CD4-positive, alpha-beta T cell treated with Interleukin-21 for 1 hour (primary cell): ENCODE measurements at places on chromosomes 4 and X.

DNA sequence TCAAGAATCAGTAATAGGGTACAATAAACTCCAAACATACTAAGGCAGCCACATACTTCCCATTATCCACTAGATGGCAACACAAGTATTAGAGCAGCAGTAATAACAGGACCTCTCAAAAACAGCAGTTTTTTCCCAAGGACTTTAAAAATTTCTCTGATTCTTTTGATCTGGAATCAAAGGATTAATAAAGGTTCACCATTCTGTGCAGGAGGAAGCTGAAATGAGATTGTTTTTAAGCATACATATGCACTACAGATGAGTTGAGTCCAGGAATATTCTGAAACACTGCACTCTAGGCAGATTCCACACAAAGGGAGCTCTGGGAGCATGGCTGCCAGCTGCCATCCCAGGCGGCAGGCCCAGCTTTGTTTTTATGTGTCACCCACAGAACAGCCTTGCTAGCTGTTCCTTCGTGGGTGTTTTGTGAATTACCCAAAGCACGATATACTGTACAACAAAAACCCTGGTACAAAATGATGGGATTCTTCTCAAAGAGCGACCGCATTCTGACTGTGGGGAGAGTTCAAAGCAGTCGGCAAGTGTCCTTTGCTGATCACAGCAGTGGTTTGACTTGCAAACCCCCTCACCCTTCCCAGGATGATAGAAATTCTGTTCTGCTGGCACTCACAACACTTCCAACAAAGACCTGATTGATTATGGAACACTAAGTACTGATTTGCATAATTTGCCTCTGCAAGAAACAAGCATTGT lies 61.0 kb downstream of the STX18 start:
- DNase-seq, result no peak

DNA sequence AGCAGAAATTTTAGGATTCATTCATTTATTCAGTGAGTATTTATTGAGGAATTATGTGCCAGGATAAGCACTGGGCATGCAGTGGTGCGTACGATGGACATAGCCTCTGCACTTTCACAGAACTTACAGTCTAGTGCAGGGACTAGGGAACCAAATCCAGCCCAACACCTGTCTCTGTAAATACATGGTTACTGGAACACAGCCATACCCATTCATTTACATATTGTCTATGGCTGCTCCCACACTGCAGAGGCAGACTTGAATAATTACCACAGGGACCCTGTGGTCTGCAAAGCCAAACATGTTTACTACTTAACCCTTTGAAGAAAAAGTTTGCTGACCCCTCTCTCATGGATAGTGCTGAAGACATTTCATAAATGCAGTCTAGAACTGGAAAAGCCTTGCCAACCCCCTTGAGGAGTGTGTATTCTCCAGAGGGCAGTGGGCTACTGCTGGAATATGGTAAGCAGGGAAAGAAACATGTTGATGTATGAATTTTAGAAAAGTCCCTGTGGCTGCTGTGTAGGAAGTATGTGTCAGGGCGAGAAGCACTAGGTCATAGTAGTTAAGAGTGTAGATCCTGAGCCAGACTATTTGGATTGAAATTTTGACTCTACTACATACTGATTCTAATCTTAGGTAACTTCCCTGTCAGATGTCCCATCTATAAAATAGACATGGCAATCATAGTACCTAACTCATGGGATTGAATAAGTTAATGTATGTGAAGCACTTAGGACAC lies 75.5 kb downstream of the GALNT7 start:
- no peak for DNase-seq

DNA sequence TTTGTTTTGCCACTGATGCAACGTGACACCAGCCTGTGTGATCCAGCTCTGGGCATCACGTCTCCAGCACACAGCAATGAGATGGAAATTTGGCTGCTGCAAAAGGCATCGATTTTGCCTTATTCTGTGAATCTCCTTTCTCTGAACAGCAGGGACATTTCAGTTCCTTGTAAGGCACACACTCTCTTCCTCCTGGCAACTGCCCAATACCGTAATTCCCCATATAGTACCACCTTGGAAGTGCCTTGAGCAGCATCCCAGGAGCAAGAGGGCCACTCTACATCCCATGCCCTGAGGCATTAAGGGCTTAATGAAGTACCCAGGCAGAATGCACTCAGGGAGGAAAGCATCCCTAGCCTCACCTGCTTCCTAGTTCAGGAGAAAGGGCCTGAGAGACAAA lies 10.5 kb upstream of the MAMLD1 start:
- no peak for DNase-seq

DNA sequence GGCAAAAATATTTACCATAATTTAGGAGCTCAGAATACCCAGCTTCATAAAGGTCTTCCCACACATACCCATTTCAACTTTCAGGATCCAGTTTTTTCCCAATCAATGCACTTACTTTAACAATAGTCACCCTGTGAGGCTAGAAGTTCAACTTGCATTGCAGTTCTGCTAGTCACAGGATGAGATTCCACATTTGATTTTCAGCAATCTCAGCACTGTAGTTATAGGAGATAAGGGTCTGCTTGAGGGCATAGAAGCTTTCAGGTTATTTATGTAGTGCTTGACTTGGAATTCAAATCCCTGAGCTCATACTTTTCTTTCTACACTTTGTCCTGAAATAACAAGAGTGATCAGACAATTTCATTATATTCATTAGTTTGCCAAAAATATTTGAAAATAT lies 78.3 kb upstream of the IL2 start:
- no peak for DNase-seq

- DNase-seq, result no peak
These were observed 27.8 kb downstream of the SLC39A8 start for GRCh38 chr4:102317459-102317858.

GRCh38 chr4:135839712-135840111 lies 1638.1 kb upstream of the PABPC4L start:
- no peak for DNase-seq

- no peak for DNase-seq
These were observed 308.2 kb downstream of the KLHL13 start for GRCh38 chrX:117808426-117808825.

DNA sequence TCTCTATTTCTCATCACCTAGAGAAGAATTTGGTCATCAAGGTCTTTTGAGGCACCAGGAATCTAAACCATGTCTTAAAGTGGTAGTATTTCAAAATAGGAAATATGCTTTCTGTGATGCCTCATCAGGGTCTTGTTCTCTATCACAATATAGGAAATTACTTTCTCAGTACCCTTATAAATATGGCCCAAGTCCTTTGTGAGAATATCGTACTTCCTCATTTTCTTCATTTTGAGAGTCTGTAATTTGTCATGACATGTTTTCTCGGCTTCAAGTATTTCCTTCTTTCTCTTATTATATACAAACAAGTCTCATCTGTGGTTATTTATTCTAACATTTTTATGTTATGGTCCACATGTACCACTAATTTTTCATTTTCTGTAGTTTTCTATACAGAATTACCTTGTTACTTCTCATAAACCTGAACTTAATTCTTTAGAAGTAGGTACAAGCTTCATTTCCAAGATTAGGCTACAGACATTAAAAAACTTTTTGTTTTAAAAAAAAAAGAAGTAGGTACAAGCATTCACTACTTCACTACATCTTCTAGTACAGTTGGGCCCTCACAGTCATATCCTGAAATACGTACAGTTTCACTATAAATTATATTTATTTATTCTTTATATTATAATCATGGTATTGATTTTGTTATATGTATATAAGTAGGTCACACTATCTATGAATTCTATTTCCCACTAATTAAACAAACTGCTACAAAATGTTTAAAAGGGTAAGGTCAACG lies 54.4 kb downstream of the KLHL13 start:
- no peak for DNase-seq

- no peak for DNase-seq
These were observed 133.3 kb downstream of the MAML3 start for GRCh38 chr4:140020457-140021361.

DNA sequence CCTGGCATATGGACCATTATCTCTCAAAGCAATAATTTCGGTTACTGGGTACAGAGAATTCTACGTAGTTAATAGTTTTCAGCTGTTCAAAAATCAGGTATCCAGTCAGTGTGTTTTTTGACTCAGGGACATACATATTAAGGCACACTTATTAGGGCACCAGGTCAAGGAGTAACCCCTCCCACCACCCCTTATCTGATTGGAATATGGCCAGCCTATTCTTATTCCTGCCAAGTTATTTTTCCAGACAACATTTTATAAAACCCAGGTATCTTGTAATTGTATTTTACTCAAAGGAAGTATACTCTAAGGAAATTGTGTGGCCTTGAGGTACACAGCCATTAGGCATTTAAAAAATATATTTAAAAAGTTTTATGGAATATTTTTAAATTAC lies 4.3 kb downstream of the ZFX start:
- DNase-seq, result no peak

GRCh38 chrX:47366041-47366722 lies 4.2 kb upstream of the ZNF157 start:
- peak; percentile 83 for DNase-seq

DNA sequence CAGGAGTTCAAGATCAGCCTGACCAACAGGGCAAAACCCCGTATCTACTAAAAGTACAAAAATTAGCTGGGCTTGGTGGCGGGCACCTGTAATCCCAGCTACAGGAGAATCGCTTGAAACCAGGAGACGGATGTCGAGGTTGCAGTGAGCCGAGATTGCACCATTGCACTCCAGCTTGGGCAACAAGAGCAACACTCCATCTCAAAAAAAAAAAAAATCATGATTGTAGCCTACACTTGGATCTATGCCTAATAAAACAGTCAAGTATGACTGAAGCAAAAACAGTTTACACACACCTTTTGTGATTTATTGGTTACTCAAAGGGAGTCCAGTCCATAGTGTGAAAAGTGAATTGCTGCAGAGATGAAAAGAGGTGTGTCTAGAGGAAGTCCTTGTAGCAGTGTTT lies 34.7 kb upstream of the TASL start:
- no peak for DNase-seq

DNA sequence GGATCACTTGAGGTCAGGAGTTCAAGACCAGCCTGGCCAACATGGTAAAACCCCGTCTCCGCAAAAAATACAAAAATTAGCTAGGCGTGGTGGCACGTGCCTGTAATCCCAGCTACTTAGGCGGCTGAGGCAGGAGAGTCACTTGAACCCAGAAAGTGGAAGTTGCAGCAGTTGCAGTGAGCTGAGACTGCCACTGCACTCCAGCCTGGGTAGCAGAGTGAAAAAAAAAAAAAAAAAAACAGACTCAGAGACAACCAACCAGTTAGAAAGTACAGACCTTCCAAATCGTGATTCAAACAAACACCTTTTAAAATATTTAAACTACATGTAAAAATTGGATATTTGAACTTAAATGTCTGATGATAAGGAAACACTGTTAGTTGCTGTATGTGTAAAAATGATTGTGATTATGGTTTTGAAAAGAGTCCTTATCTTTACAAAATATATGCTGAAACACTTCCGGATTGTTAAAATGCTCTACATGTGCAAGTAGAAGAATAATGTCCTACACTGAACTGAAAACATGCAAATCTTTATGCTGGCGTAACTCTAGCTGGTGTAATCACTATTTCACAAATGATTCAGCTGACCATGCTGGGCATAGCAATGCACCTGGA lies 37.8 kb downstream of the SH3KBP1 start:
- no peak for DNase-seq

- no peak for DNase-seq
These were observed 311.3 kb downstream of the PCDH19 start for GRCh38 chrX:100098660-100099375.

- DNase-seq, result no peak
These were observed 155.7 kb upstream of the STX18 start for GRCh38 chr4:4697584-4697983.

- DNase-seq, result no peak
These were observed 2.2 kb downstream of the BTK start for GRCh38 chrX:101383679-101384205.

DNA sequence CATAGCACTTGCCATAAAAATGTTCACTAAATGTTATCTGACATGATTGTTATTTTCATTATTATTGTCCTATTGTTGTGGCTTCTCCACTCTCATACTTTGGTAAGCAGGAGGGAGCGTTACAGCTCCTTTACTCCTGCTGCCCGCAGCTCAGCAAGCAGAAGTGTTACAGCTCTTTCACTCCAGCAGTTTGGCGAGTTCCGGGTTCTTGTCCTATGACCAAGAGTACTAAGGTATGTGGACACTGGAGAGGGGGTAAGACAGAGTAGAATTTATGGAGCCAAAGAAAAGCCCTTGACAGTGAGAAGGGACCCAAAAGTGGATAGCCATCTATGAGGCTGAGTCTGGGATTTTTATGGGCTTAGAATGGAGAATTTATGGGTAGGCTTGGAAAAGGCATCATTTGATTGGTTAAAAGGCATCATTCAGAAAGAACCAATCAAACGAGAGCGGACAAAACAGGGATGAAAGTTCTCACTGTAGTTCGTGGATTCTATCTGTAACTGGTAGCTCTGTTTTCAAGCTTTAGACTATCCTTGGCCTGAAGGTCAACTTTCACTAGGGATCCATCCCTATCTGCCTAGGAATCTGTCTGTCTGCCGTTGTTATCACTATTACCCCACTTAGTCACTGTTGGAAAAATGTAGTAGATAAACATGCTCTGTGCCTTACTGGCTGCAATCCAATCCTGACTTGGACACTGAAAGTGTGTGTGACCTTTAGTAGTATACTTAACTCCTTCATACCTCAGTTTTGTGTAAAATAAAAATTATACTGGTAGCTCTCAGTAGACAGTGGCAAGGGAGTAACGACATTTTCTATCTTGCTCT lies 545.6 kb upstream of the LCORL start:
- DNase-seq, result no peak

- DNase-seq, result no peak
These were observed 106.6 kb upstream of the PDE5A start for GRCh38 chr4:119735165-119735651.

GRCh38 chr4:5662555-5662954 lies 45.8 kb downstream of the EVC2 start:
- DNase-seq, result no peak

DNA sequence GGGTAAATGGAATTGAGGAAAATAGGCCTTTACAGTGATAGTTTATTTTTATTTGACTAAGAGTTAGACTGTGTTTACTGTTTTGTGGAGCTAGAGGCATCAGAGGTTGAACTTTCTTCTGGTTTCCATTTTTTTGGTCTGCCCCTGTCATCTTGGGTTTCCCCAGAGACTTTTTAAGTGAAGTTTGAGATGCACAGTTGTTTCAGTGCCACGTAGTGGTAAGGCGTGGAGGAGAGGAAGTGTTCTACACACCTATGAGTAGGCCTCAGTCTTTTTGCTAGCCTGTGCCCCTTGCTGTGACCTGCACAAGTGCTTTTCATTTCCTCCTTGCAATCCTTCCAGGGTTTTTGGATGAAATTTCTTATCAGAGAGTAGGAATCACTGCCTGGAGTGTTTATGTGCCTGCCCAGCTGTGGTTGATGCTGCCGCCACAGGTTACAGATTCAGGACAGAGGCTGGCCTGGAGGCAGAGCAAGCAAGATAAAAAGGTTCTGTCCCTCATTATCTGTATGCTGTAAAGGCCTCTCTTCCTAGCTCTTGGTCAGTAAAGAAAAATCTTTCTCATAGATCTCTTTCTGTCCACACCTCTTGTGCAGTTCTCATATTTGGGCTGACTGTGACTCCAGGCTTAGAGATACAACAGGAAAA lies 12.5 kb upstream of the HSFX4 start:
- peak; percentile 10 for DNase-seq

- DNase-seq, result no peak
These were observed 407.3 kb upstream of the SLIT2 start for GRCh38 chr4:19844446-19844845.

GRCh38 chr4:140774510-140774909 lies 18.3 kb upstream of the TBC1D9 start:
- no peak for DNase-seq
